ENCODE measurements at places on chromosomes 7 and 10. TPM values are rescaled to one million over a fixed set of nuclear protein-coding genes. Genes with fewer than 3 reads are reported as not detected.
A peak's percentile ranks its signal among the peaks of the same experiment; 100 is the strongest.

Gene VAX1
- total RNA-seq, result not detected

- peak; percentile 29 for DNase-seq
Measured at GRCh38 chr7:28272461-28272877, 91.9 kb upstream of the JAZF1 start.

DNA sequence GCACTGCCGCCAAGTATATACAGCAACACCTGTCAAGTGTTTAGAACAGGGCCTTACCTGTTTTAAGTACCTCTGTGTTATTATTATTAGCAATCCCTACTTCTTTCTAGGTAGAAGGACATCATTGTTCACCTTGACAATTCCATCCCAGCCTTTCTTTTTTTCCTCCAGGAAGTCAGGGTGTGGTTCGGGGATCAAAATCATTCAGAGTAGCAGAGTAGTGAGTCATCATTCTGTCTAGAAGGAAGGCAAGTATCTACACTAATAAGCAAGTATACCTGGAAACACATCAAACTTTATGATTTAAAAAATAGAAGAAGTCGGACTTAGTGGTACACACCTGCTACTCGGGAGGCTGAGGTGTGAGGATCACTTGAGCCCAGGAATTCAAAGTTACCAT, 25.5 kb upstream of the CAPZA2 start:
- DNase-seq, result peak; percentile 91

Gene VWC2
- not detected for total RNA-seq

GRCh38 chr7:52925332-52925731, 110.1 kb upstream of the POM121L12 start:
- DNase-seq, result no peak

Gene PON1
- total RNA-seq, result not detected

Gene NCF1
- 3.2 TPM for total RNA-seq

DNA sequence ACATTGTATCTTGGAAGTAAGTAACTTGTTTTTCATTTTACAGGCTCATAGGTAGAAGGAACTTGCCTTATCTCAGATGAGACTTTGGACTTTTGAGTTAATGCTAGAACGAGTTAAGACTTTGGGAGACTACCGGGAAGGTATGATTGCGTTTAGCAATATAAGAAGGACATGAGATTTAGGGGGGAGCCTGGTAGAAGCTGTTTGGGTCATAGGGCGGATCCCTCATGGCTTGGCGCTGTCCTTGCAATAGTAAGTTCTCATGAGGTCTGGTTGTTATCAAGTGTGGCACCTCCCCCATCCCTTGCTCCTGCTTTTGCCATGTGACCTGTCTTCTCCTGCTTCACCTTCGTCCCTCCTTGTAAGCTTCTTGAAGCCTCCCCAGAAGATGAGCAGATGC, 110.3 kb downstream of the MKX start:
- no peak for DNase-seq

Gene DLX5
- 0.13 TPM for total RNA-seq

GRCh38 chr10:117553142-117553814, 10.7 kb downstream of the EMX2 start:
- no peak for DNase-seq

DNA sequence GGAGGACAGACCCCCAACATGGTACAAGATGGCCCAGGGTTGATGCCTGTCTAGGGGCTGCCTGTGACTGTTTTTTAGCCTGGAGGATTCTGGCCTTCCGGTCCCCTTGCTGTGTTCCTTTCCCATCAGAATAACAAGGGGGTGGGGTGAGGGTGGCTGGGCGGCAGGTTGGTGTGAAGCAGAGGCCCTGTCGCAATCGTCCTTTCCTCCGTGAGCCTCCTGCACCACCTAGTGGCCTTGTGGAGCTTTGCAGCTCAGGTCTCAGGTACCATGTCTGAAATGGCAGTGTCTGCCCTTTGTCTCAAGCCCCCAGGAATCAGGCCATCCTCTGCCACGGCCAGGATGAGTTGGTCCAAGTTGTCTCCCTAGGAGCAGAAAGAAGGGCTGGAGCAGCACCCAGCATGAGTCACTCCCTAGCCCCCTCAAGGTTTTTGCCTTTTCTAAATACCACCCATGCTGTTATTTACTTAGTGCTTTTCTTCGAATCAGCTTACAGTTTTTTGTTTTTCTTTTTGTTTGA, 24.2 kb downstream of the TACR2 start:
- peak; percentile 81 for DNase-seq

GRCh38 chr10:71367271-71367670, 29.4 kb upstream of the CDH23 start:
- peak; percentile 44 for DNase-seq

Gene BICC1
- total RNA-seq, result 1.1 TPM

DNA sequence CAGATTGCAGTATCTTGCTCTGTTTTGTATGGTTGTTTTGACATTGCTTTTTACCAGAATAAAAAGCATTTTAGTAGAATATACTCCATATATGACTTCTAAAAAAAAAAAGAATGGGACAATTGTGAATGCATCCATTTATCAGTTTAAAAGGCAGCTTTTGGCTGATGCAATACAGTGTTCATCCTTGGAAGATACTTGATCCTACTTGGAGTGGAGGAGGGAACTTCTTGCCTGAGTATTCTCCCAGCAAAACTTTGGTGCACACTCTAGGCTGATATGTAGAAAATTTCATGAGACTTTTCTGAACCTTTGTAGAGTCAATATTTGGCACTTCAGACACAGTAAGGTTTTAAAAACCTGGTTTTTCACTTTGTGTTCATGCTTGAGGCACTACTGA, 40.2 kb downstream of the WDR11 start:
- no peak for DNase-seq

DNA sequence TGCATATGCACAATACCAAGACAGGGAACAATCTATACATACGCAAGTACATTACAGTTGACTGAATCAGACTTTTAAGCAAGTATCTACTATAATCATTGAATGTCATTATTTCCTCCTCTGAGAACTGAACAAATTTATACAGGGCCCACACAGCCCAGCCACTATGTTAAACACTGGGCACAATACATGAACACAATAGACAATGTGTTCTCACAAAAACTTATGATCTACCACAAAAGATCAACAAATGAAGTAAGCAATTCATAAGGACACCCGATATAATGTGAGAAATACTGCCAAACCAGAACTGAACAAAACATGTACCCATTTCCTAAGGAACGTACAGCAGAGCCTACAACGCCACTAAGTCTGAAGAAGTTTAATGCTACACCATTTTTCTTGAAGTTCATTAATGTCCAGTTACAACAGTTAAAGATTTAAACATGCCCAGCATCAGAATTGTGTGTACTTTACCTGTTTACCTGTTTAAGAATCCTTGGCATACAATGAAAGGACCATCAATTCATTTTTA, 31.5 kb downstream of the SHTN1 start:
- no peak for DNase-seq

DNA sequence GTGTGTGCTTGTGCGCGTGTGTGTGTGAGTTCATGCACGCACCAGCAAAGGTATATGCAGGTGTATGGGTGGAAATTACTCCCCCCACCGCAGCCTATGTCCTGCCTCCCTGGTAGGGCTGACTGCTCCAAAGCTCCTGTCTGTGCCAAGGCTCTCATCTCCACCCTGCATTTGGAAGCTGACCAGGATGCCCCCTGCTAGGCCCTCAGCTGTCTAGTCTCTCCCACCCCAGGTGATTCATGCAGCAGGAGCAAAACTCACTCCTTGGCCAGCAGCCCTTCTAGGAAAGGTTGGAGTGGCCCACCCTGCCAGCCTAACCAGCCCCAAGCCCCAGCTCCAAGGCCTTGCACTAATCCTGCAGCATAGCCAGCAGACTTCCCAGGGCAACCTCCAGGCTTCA, 148.4 kb downstream of the GRID1 start:
- no peak for DNase-seq

DNA sequence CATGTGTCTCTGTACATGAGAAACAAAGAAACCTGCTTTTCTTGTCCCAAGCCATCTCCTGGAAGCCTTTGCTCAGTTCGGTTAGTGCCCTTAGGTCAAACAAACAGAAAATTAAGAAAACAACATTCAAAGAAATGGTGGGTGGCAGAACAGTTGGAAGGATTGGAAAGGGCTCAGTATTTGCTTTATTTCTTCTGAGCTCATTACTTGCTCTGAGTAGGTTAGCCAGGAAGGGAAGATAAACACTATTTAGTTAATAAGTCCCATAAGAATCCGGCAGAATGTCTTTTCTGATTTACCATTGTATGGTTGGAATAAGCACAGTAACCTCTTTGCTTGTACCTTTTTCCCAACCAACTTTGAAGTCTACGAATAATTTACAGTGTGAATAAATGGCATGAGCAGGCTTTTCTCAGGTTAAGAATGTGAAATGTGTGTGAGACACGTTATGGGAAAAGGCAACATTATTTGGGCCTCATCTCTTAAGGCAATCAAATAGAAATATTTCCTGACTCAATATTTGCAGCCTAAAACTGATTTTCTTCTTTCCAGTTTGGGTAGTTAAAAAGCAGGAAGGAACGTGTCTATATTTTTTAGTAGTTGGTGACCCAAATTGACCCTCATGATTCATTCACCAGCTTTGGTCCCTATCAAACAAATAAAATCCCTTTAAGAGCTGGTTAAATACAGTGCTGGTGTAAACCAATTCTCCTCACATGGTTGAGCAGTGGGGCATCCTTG, 158.5 kb downstream of the DKK1 start:
- no peak for DNase-seq

Gene AIFM2
- total RNA-seq, result 14.7 TPM

DNA sequence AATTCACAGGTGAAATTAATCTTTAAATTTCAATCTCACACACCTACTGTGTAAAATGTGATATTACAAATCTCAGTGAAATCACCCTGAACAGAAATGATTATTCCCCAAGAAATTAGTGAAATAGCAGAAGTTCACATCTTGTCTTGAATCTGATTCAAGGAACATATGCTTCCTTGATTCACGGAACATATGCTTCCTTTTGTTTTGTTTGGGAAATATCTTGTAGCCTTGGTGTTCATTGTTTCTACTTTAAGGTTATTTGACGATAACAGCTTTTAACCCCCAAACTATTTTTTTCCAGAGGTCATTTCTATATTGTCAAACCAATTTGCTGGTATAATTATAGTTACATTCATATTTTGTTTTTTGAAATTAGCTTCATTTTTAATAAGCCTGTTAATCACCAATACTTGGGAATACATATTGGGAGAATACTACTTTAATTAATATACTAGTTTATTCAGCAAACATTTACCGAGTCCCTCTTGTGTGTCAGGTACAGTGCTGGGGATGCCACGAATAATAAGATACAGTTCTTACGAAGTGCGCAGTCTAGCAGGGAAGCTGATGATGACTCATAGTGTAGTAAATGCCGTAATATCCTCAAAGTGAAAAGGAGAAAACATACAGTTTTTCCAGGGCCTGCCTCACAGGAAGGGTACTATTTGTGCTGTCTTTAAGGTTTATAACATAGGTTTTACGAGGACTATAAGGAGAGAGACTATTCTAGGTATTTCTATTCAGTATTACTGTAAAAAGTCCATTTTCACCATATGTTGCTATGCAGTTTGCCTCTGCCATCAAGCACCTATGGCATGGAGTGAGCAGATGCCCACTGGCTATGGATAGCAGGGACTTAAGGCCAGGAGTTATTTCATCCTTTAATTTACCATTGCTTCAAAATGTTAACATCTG, 32.5 kb downstream of the PRKAR2B start:
- no peak for DNase-seq

Gene ZNF804B
- not detected for total RNA-seq

Gene PRF1
- total RNA-seq, result not detected

Gene LRRTM3
- total RNA-seq, result not detected

DNA sequence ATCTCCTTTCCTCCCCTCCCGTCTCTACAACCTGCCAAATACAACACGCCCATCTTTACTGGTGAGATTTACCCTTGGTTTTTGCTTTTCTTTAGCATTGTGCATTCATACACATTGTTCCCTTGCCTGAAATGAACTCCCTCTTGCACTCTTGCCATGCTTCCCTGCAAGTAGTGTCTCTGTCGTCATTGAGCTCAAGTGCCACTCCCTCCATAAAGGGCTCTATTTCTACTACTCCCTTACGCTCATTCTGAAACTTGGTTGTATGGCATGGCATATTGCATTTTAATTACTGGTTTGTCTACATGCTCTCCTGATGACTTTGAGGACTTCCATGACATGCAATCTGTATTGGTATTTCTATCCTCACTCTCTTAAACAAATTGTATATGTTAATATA, 242.7 kb downstream of the THSD7A start:
- DNase-seq, result no peak

GRCh38 chr10:92760609-92761008, 70.9 kb downstream of the HHEX start:
- peak; percentile 44 for DNase-seq

- no peak for DNase-seq
Measured at GRCh38 chr10:48296576-48297098, 9.8 kb upstream of the MAPK8 start.

DNA sequence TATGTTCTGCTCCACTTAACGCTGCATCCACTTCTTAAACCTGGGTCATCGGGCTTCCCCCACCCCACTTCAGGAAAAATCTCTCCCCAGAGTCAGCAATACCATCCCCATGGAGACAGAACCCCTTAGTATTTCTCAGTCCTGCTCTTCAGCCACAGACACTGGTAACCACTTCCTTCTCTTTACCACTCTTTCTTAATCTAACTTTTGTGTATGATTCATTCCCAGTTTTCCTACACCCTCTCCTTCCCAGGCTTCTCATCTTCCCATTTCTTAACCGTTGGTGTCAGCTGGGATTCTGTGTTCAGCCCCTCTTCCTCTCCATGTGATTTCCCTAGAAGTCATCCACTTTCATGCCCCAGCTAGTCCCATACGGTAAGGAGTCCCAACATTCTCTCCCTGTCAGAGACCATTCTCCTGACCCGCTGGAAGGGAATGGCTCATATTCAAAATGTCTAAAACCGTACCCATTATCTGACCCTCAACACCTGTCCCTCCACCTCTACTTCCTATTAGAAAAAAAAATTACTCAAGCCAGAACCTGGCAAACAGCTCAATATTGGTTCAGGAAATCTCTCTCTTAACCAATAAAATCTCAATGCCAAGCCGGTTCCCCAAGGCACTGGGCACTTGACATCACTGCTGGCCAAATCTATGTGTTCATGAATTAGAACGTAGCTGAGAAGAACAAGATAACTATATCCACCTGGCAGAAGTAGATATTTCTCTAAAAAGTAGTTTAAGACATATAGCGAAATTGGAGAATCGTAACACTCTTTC, 89.4 kb downstream of the DGKI start:
- DNase-seq, result peak; percentile 68

GRCh38 chr7:2247141-2247995, 5.3 kb downstream of the NUDT1 start:
- no peak for DNase-seq

GRCh38 chr7:44766416-44766801, 17.8 kb downstream of the ZMIZ2 start:
- DNase-seq, result no peak

DNA sequence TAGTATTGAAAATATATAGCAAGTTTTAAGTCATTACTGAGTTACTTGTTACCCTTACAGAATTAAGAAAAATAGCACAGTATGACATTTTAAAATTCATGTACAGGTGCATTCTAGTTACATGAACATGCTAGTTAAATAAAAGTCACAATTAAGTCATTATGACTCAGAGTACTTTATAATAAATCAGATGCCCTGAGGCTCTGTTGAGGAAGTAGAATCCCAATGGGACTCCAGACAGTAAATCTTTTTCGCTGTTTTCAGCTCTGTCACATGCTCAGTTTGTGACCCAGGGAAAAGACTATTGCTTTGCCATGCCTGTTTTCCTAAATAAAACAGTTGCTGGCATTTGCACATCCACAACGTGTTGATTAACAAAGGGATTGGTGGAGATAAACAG, 21.0 kb downstream of the NUDT13 start:
- DNase-seq, result peak; percentile 83

Data from bronchial epithelial cell (primary cell).